ENCODE measurements at places on chromosomes 6 and 20.

DNA sequence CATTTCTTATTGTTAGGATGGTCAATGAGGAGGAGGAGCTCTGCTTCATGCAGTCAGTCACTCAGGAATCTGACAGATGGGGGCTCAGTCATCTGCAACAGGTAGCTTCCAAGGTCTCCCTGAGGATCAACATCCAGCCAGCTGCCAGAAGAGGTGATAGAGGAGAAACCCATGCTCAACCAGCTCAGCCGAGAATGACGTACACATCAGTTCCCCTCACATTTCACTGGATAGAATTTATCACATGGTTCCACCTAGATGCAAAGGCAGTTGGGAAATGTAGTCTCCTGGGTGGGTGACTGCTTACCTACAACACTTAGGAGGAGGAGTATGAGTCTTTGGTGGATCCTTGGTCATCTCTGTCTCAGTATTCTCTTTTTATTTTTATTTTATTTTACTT lies 144.5 kb downstream of the CEBPB start:
- DNase-seq: no peak

DNA sequence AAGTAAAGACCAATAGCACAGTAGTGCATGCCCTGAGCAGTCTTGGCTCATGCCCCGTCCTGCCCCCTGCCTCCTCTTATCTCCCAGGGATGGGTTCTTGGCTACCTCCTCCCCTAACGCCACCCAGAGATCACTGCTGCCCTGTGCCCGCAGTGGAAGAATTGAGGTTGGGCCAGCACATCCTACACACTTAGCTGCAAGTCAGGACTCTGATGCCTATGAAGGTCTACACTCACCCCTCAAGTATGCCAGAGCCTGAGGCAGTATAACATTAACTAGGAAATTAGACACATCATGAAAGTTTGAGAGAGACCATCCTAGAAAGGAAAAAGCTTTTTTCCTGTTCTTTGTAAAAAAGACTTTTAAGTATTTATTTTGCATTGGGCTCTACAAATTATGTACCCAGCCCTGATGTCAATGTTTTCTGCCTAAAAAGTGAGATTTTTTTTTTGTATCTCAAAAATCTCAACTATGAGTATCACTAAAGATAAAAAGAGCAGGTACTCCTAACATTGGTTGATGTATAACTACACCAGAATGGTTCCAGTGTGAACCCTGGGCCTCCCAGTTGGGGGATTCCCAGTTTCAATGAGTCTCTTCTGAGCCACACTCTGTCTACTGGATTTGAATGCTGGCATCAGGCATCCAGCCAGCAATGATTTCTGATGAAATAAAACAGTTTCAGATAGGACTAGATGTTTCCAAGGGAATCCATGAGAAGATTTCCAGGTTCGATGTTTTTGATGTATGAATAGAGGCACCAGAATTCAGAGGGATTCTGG lies 115.4 kb downstream of the ISM1 start:
- no peak for DNase-seq

- no peak for DNase-seq
These were observed 406.7 kb downstream of the CD83 start for GRCh38 chr6:14524319-14524718.

- no peak for DNase-seq
These were observed 2.5 kb downstream of the ADRM1 start for GRCh38 chr20:62305149-62305764.

- no peak for DNase-seq
These were observed 2.0 kb upstream of the PLCG1 start for GRCh38 chr20:41135187-41135887.

GRCh38 chr6:85594197-85594930 lies 706 bp upstream of the SNX14 start:
- no peak for DNase-seq

DNA sequence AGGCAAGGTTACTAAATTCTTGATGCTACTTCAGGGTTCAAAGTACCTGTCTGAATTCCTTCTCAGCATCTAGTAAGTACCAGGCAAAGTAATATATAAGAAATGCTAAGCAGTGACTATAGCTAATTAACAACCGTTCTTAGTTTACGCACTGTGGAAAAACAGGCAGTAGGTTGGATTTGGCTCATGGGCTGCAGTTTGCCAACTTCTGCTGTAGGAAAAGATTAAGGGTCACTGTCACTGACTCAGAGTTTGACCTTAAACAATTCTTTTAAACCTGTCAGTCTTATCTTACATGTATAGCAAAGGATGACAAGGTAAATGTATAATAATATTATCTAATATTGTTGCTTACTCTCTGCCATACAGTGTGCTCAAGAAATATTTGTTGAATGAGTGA lies 42.3 kb downstream of the CTNNBL1 start:
- no peak for DNase-seq

DNA sequence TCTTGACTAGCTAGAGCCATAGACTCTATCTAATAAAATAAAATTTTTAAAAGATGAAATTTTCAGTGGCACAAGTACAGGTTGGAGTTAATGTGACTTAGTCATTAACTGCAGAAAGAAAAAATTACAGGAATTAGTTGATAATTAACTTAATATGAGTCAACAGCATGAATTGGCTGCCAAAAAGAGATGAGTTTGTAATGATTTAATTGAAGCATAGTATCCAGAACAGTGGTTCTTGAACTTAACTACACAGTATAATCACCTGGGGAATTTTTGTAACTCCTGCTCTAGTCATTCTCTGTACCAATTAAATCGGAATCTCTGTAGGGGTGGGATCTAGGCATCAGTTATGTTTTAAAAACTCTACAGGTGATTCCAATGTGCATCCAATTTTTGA lies 46.3 kb upstream of the HMGN3 start:
- DNase-seq: no peak

DNA sequence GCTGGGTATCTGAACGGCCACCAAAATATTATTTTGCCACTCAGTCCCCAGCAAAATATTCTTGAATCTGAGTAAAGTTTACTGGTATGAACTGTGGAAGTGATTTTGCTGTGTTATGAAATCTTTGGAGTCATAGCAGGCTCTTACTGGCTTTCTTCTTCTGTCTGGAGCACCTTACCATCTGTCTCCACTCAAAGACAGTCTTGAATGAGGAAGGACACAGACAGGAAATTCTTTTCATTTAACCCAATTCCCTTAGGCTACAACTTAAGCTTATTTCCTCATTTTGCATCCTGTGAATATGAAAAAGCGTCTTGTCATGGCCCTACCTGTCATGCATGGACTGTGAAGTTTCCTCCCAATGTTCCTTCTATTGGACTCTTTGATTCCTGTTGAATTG lies 24.7 kb downstream of the FNDC1 start:
- DNase-seq: no peak

GRCh38 chr6:14921878-14922671 lies 323.8 kb upstream of the JARID2 start:
- no peak for DNase-seq

- DNase-seq: no peak
These were observed 11.2 kb downstream of the NEU1 start for GRCh38 chr6:31851485-31851832.

DNA sequence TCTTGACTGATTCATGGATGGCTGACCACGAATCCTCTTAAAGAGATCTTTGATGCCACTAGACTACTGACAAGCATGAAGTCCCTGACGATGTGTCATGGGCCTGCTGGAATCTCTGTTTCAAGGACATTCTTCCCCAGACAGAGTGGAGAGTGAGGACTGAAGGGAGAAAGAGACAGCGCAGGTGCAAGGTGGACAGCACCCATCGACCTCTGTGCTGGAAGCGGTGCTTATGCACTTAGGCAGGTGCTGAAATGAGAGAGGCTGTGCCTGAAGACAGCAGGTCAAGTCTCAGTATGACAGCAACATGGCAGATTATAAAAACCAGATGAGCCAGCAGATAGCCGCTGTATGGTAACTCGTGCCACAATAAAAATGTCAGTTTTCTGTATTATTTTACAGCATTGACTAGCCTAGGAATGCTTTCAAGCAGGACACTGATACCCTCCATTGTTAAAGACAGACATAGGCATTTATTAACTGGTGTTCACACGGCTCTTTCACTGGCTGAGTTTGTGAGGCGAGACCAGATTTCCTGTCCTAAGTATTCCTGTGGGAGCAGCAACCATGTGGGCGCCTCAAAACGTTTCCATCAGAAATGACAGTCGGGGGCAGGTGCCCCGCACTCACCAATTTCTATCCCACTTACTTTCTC lies 47.5 kb downstream of the FOXC1 start:
- no peak for DNase-seq

- no peak for DNase-seq
These were observed 741 bp downstream of the PTPN1 start for GRCh38 chr20:50510706-50511542.

DNA sequence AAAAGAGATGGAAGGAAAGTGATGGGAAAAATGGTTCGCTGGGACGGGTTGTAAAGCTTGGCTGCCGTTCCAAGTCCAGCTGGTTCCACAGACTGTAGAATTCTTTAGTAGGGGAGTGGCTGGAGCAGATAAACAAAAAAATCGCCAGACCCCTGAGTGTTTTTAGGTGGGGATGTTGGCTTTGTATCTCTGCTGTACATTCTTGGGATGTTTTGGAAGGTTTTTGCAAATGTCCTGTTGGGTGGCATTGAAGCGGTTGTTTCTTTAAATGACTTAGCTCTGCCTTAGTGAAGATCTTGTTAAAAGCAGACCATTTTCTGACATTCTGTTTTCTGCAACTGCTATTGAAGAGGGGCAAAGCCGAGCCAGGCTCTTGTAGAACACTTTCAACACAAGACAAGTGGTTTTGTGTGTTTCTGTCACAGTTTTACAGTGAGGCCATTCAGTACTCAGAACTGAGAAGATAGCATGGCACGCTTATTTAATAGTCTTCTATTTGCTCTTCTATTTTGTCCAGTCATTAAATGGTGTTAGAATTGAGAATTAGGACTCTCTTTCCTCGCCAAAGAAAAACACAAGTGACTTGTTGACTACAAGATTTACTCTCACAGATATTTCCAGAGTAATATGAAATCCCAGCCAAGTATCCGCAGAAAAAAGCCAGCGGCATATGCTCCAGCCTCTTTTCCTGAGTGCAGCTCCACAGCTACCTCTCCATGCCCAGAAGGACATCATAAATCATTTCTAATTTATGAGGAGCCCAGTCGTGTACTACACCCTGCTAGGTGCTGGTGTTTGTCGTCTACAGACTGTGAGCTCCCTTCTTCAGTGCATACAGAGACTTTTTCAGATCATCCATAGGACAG lies 65.8 kb downstream of the PHACTR2 start:
- DNase-seq: no peak

- no peak for DNase-seq
These were observed 130.9 kb upstream of the DEFB112 start for GRCh38 chr6:50180646-50181045.

- no peak for DNase-seq
These were observed 57.2 kb upstream of the MTRF1L start for GRCh38 chr6:153059757-153060156.

DNA sequence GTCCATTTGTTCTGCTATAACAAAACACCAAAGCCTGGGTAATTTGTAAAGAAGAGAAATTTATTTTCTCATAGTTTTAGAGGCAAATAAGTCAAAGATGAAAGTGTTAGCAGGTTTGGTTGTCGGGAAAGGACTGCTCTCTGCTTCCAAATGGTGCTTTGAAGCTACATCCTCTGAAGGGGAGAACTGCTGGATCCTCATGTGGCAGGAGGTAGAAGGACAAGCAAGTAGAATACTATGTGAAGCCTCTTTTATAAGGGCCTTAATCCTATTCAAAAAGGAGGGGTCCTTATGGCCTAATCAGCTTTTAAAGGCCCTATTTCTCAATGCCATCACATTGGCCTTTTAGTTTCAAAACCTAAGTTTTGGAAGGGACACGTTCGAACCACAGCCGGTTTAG lies 826.0 kb upstream of the EPHA7 start:
- DNase-seq: no peak

DNA sequence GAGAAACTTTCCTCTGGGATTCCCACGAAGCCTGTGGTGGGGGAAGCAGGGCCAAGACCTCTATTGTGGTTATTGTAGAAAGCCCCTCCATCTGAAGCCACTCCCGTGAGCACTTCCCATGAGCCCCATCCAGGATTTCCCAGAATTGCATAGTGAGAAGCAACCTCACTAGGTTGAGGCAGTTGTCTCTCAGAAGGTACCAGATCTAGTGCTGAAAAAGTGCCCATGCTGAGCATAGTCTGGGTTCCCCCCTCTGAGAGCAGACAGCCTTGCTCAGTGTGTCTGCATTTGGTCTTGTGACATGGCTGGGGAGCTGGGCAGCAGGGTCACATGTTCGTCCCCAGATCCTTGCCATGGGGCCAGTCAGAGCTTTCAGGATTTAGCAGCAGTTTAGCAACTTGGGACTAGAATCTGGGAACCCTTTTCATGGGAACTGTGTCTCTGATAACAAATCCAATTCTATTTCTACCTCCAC lies 38.6 kb downstream of the SLC9A8 start:
- DNase-seq: no peak

GRCh38 chr6:12173181-12173580 lies 117.0 kb upstream of the EDN1 start:
- no peak for DNase-seq

DNA sequence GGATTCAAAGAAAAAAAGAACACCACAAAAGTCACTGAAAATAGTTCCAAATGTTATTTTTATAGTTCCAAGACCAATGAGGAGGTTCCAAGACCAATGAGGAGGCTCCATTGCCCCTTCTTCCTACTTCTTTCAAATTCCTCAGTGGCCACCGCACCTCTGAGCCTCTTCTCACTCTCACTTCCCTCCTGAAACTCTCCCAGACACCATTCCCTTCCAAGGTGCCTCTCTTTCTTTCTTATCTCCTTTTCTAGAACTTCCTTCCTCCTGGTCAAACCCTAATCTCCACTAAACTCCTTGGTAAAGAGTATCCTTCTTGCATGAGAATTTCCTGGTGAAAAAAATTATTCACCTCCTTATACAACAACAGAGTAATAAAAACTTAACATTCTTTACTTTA lies 20.4 kb upstream of the MCUR1 start:
- no peak for DNase-seq

GRCh38 chr6:28474441-28475219 lies 31.3 kb upstream of the ZSCAN23 start:
- DNase-seq: no peak

- no peak for DNase-seq
These were observed 16.0 kb downstream of the MARCKS start for GRCh38 chr6:113873043-113873667.

GRCh38 chr6:114389111-114389510 lies 46.3 kb upstream of the HS3ST5 start:
- no peak for DNase-seq

DNA sequence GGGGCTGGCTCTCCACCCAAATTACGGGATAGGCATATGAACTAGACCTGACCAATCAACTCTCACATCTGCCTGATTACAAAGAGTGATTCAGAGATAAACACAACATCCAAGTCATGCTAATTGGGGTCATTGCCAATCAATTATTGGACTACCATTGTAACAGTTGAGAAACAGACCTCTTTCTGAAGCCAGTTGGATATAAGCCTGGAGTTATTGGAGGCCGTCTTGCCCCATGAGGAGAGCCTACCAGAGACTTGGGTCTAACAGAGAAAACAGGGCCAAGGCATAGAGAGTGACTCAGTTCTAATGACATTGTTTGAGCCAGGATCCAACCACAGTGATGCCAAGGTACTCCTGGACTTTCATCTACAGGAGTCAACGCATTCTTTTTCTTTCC lies 39.4 kb upstream of the HIVEP2 start:
- DNase-seq: no peak

- DNase-seq: peak; percentile 58
These were observed 3.7 kb downstream of the OGFR start for GRCh38 chr20:62808211-62808865.

- no peak for DNase-seq
These were observed 72.0 kb downstream of the CHMP4B start for GRCh38 chr20:33883164-33883563.

All from stimulated activated CD4-positive, alpha-beta T cell treated with anti-CD3 and anti-CD28 coated beads, Interleukin-1b, Interleukin-23, amount 100 ng/mL, for 24 hours (primary cell).